ENCODE measurements at places on chromosomes 6 and 20.
A peak's percentile ranks its signal among the peaks of the same experiment; 100 is the strongest.

- DNase-seq = no peak
Measured at GRCh38 chr6:2375443-2375842, 130.0 kb upstream of the GMDS start.

- DNase-seq = no peak
Measured at GRCh38 chr6:23081701-23082100, 512.3 kb downstream of the HDGFL1 start.

- no peak for DNase-seq
Measured at GRCh38 chr6:163545370-163545769, 130.9 kb downstream of the QKI start.

- peak; percentile 35 for DNase-seq
Measured at GRCh38 chr6:37783856-37784584, 35.5 kb upstream of the ZFAND3 start.

All from hematopoietic multipotent progenitor cell treated with erythropoietin and hydrocortisone succinate and interleukin-3 and kit ligand, for 6 days (in vitro differentiated cells).